Small intestine (tissue), 16 donors: ENCODE measurements at places on chromosomes 12 and 14. TPM values are rescaled to one million over a fixed set of nuclear protein-coding genes. Genes with fewer than 3 reads are reported as not detected.

Gene PLA2G1B
- polyA plus RNA-seq: 1.3 TPM

Gene PLEKHD1
- not detected for polyA plus RNA-seq

Gene PPP2R5E
- polyA plus RNA-seq: 10.4 TPM

Gene GCH1
- 29.6 TPM for polyA plus RNA-seq

Gene RNF212B
- polyA plus RNA-seq: 0.45 TPM

Gene SYNDIG1L
- polyA plus RNA-seq: 3.0 TPM

Gene RDH11
- polyA plus RNA-seq: 5.9 TPM

Gene TPPP2
- polyA plus RNA-seq: 0.34 TPM

Gene SERPINA9
- polyA plus RNA-seq: not detected

Gene ANKRD33
- polyA plus RNA-seq: not detected

Gene CLEC4C
- polyA plus RNA-seq: not detected

DNA sequence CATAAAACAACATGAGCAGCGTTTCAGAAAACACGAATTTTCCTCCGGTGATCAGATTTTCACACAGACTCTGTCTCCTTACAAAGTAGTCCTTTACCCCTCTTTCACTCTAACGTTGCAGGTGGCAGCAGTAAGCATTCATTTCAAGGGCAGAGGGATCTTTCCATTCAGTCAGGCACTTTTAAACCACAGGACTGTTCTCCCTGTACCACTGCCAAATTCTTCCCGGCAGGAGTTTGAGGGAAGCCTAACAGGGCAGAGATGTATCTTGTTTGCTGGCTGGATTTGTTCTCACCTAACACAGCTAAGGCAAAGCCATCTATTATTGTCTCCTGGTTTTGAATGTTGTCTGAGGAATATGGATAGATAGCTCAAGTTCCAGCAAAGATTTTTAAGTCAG, 1187.3 kb upstream of the SEL1L start:
- DNase-seq: no peak

DNA sequence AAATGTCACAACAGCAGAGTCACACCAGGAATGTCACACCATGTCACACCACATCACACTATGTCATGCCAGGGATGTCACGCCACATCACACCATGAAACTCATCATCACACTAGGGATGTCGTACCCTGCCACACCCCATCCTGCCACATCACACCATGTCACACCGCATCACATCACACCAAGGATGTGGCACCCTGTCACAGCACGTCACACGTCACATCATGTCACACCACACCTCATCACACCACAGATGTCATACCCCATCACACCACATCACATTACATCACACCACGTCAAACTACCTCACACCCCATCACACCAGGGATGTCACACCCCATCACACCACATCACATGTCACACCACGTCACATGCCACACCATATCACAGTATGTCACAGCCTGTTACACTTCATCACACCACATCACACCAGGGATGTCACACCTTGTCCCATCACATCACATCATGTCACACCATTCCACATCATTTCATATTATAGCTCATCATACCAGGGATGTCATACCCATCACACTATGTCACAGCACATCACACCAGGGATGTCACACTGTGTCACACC, 90.9 kb downstream of the TMEM121 start:
- no peak for DNase-seq

DNA sequence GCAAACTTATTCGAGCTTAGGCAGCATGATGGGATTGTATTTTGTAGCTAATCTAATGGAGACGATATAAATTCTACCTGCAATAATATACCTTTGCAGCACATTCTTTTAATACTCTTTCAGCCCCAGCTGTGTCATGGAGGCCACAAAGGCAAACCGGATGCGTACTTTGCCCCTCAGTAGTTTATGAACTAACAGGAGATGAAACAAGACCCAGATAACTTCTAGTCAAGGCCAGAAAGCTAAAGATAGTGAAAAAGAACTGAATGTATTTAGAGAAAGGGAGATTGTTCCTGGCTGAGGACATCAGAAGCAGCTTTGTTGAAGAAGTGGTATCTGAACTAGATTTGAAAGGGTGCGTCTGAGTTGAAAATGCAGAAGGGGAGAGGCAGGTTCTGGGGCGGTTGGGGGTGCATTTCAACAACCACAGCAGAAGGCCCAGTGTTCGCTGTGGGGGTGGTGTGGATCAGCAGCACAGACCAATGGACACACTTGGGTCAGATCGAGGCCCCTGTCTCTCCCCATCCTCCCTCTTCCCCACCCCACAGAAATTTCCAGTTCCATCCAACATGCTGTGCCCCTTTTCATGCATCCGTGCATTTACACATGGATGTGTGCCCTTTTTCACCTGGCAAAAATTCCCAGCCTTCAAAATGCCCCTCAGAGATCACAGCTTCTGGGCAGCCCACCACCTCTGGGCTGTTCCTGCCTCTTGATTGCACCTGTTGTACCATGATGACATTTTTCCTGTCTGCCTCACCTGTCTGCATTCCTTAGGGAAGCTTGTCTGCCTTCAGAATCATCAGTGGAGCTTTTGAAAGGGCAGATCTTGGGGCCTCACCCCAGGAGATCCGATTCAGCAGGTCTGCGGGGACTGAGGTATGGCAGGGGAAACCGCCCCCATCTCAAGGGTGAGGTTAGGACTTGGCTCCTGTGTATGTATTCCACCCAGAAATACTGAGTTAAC, 2.2 kb downstream of the ZNF839 start:
- peak; percentile 88 for DNase-seq

DNA sequence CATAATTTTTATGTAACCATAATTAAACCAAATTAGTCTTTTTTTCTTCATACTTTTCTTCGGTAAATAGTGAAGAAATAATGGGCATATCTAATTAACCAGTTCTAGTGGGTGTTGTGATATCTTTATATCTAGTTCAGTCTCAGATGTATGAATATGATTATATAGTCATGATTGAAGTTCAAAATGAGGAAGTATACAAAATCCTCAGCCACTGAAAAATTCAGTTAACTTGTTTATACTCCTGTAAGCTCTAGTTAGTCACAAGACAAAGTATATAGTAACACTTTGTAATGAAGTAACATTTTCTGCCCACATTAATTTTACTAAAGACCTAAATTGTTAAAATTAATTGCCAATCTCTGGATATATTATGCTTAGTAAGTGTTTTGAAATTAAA, 46.5 kb downstream of the CAND1 start:
- no peak for DNase-seq

GRCh38 chr14:87286826-87287225, 706.2 kb downstream of the GALC start:
- no peak for DNase-seq

DNA sequence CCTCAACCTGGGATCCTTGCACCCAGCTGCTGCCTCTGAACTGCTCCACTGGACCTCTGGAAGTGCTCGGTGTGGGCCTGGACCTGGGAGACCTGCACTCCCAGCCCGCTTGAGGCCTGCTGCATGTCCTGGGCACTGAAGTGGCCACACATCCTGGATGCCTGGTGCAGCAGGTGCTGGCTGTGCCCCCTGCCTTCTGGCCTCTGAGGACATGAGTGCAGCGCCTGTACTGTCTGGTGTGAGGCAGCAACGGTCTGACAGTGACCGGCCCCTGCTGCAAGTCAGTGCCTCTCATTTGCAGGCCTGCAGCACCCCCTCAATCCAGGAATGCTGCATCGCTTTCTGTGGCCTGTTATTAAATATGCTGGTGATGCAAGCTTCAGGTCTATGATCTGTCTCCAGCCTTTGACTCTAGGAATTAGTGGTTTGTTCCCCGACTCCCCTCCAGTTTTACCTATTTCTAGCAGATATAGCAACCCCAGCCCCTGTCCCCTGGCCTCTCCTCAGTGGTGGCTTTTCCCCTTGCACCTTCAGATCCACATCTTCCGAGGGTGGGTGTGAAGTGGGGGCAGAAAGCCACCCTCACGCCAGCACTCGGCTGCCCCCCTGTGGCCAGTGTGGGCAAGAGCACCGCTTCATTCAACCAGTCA, 3.6 kb downstream of the SMIM41 start:
- peak; percentile 39 for DNase-seq

DNA sequence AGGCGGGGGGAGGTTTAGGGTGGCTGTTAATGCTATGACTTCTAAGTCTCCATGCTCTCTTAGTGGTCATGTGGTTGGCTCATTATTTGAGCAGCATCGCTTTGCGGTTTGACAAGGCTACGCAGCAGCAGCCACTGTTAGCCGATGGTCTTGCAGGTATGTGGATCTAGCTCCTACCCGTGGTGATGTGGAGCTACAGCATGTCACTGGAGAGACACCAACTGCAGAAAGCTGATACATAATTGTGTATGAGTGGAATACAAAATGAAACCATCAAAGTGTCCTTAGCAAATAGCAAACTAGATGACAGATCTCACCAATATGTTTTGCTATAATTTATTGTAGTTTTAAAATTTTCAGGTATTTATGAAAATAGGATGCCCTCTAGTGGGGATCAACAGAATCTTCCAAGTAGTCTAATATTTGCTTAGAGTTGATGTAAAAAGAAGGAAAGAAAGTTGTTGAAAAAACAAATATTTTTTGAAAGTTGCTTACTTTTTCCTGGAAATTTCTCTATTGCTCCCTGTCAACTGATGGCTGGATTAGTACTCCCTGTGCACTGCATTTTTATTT, 94.9 kb downstream of the NAV3 start:
- DNase-seq: peak; percentile 76

DNA sequence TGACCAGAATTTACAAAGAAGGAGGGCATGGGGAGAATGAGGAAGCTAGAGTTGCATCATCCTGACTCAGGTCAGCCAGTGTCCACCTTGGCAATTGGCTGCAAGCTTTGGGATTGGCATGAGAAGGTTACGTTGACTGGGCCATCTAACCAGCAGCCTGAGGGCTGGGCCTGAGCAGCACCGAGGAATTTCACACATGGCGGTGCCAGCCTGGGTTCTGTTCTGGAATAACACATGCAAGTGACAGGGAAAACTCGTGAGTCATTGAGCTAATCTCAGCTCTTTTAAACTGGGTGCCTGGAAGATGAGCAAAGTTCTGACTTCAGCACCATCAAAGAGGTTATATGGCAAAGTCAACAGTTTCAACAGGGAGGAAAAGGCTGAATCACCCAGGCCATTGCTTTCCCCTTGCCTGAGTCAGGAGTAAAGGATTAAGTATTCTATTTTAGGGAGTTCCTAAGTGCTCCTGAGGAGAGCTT, 543.2 kb upstream of the TBX3 start:
- peak; percentile 74 for DNase-seq

DNA sequence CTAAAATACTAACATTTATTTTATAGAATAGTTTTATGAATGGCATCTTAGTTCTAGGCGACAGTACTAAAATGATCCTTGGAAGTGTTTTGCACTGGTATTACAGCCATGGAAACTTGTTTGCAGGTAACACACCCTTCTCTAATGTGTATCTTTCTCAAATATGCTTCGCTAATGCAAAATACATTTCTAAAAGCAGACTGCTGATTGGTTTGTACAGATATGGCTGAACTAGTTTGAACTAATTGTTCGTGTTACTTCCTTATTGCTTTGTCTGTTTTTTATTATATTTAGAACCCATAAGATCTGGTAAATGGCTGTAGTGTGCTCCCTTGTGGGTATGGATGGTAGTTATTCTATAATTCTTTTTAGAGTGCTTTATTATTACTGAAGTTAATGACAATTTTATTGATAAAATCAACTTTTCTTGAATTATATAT, 53.0 kb downstream of the ATF7IP start:
- DNase-seq: peak; percentile 39

DNA sequence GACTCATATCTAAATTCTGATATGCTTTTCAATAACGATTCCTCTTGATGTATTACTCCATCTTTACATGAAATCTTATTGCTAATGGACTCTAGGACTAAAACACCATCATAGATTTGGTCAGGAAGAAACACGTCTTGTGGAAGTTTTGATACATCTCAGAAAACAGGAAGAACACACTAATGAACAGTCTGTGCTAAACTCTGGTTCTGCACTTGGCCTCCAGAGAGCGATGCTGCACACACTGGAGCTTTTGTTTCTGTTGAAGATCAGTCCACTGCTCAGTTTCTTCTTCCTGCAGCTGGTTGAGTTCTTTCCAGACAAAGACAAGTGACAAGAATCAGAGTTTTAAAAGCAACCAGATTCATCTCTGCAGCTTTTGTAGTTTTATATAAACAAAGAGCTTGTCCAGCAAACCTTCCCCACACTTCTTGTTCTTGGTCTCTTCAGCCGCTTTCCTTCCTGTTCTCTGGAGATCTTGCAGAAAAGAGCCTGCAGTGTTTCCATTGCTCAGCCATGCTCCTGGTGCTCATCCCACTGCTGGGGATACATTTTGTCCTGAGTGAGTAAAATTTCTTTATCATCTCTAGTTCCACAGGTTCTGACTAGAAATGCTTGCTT, 229.1 kb upstream of the OR4E1 start:
- DNase-seq: peak; percentile 4

GRCh38 chr12:51922762-51923505, 15.6 kb downstream of the ACVRL1 start:
- DNase-seq: peak; percentile 77

DNA sequence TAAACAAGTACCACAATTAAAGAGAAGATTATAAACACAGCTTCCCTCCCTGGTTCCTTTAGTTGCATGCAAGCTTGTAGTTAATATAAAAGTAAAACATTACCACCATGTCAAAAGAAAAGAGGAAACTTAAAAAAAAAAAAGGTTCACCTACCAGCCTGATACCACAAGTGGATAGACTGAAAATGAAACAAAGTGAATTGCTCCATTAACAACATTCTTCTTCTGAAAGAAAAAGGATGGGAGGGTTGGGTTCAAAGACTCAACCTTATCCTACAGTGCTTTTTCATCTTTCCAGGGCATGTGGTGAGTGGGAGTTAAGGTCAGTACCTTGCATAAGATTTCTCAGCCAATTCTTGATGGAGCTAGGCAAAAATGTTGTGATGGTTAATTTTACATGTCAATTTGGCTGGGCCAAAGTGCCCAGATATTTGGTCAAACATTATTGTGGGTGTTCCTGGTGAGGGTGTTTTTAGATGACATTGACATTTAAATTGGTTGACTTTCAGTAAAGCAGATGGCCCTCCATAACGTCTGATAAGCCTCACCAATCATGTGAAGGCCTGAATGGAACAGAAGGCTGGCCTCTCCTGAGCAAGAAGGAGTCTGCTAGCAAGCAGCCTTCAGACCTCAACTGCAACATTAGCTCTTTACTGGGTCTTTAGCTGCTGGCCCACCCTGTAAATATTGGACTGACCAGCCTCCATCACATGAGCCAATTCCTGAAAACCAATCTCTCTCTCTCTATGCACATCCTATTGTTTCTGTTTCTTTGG, 28.8 kb downstream of the VCPKMT start:
- DNase-seq: peak; percentile 27

- no peak for DNase-seq
Measured at GRCh38 chr12:131989021-131989420, 39.3 kb downstream of the EP400 start.

- DNase-seq: no peak
Measured at GRCh38 chr14:96538990-96539317, 36.8 kb downstream of the PAPOLA start.

- DNase-seq: no peak
Measured at GRCh38 chr12:108935159-108935763, 55.4 kb downstream of the DAO start.
